ENCODE measurements at places on chromosomes 6 and 20.
A peak's percentile ranks its signal among the peaks of the same experiment; 100 is the strongest.

GRCh38 chr20:41147767-41148191, 10.4 kb downstream of the PLCG1 start:
- no peak for DNase-seq

- DNase-seq = no peak
Measured at GRCh38 chr20:19872001-19872400, 113.9 kb downstream of the RIN2 start.

- DNase-seq = no peak
Measured at GRCh38 chr6:8225113-8225512, 122.8 kb upstream of the EEF1E1 start.

DNA sequence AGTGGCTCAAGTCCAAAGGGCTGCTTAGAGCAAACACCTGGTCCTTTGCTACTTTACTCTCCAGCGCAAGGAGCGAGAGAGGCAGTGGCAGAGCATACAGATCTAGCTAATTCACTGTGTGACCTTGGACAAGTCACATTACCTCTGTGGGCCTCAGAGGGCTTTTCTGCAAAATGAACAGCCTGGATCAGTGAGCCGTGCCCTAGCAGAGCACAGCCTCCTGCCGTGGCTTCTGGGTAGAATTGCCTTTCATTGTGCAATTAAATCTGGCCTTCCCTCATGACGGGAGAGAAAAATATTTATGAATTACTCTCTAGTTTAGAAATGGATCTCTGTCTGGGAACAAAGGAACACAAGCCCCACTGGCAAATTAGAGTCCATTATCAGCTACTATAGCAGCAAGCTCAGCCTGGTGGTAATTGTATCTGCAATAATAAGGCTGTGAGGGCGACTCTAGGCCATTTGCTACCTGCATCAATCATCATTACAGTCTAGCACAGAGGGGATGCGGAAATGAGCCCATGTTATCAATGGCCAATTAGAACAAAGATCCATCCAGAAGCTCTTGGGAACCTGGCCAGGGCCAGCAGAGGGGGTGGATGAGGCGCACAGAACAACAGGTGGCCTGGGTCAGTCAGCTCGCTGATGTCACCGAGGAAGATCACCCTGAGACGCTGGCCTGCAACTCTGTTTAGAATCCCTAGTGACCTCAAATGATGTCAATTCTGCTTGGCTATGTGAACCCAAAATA, 114.2 kb upstream of the LY86 start:
- DNase-seq = no peak

DNA sequence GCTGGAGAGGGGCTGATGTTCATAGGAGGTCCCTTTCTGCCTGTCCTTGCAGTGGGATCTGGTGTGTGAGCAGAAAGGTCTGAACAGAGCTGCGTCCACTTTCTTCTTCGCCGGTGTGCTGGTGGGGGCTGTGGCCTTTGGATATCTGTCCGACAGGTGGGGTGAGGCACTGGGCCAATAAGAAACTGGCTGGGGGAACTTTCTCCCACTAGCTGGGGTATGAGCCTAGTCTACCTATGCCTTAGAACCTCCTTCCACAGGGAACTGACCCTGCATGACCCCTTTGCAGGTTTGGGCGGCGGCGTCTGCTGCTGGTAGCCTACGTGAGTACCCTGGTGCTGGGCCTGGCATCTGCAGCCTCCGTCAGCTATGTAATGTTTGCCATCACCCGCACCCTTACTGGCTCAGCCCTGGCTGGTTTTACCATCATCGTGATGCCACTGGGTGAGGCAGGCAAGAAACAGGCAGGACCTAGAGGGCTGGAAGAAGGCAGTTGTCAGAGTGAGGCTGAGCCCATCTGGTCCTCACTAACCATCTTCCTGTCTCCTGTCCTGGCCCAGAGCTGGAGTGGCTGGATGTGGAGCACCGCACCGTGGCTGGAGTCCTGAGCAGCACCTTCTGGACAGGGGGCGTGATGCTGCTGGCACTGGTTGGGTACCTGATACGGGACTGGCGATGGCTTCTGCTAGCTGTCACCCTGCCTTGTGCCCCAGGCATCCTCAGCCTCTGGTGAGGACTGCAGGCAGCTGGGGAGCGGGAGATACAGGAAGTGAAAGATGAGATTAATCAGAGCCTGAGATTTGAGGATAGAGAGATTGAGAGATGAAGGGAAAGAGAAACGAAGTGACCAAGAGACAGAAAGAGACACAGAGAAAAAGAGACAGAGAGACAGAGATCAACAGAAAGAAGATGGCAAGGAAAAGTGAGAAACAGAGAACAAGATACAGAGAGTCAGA, 1.6 kb downstream of the SLC22A7 start:
- DNase-seq = no peak

DNA sequence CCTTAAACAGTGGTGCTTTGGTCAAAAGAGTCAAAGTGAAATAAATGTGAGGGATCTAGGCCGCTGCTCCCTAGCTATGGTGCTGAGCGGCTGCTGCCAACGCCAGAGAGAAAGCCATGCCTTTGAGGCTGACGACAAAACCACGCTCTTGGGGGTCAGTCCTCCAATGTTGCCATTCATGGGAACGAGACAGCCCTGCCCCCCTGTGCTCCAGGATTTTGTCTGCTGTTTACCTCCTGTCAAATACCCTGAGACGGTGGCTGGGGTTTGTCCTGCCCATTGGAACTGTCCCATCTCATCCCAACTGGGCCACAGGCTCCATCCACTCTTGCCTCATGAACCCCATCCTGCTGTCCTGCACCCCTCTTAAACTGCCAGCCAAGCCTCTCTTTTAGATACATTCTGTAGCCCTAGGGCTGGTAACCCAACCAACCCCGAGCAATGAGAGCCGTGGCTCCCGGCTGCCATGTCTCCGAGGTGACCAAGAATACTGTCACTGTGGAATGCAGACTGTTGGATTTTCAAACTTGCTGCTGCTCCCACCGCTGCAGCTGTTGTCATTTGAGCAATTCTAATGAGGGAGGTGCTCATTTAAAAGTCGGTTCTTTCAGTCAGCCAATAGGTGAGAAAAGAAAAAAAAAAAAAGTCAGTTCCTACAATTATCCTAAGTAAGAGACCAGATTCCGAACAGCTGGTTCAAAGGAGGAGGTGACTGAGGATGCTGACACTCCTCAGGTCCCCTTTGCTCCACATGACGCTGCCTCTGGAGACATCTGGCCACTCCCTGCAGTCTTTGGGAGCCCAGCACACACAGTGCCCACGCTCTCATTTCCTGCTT, 73.1 kb upstream of the QKI start:
- DNase-seq = no peak

GRCh38 chr20:58847463-58847862, 3.2 kb downstream of the GNAS-AS1 start:
- DNase-seq = no peak

GRCh38 chr6:133399426-133399825, 158.3 kb downstream of the EYA4 start:
- no peak for DNase-seq

DNA sequence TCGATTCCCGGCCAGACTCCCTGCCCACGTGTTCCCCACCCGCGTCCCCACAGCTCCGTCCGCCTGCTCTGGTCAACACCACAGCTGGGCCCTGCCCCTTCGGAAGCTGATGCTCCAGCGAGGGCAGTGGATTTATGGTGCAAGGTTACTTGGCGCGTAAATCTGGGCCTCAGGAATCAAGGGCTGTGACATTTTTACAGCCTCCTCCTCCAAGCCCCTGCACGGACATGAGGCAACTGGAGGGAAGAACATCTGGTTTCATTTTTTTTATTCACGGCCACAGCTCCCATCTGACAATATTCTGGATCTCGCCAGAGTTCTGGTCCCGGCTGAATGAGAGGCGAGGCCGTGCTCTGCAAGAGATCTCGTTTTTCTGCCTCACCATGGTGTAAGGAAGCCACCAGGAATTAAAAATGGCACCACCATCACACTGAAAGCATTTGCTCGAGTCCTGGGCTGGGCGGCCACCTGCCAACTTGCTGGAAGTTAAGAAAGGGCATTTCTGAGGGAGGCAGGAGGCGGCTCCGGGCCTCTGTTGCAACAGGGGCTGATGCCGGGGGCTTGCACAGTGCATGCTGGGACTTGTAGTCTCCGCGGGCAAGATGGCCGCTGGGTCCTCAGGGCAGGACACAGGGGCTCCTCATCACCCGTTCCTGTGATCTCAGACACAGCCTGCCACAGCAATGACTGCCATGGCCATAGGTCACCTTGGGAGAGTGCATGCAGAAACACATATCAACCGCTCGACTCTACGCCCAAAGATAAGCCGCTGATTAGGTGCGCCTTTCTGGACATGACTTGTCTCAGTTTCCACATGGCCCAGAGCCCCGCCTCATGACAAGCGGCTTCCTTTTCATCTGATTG, 148.5 kb downstream of the LY86 start:
- peak; percentile 89 for DNase-seq

- DNase-seq = no peak
Measured at GRCh38 chr20:52889225-52889624, 82.9 kb upstream of the TSHZ2 start.

DNA sequence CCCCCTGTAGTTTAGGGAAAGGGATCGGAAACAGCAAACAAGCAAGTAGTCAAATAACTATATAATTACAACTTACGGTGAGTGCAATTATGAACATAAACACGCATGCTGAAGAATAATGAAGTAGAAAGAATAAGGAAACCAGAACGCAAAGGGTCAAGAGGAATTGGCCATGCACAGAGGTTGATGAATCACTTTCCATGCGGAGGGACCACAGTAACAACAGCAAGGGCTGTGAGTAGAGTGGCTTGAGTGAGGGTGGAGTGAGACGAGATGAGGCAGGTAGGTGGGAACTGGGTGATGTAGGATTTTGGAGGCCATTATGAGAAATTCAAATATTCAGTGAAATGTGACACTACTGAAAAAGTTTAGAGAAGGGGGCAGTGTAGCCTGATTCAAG, 112.2 kb upstream of the LAMP5 start:
- DNase-seq = no peak

- peak; percentile 21 for DNase-seq
Measured at GRCh38 chr6:88165844-88166492, at the start of gene CNR1. Gene CNR1 (minus strand): TSS chr6:88166347. CDS start chr6:88145274, 21,073 bp downstream.

DNA sequence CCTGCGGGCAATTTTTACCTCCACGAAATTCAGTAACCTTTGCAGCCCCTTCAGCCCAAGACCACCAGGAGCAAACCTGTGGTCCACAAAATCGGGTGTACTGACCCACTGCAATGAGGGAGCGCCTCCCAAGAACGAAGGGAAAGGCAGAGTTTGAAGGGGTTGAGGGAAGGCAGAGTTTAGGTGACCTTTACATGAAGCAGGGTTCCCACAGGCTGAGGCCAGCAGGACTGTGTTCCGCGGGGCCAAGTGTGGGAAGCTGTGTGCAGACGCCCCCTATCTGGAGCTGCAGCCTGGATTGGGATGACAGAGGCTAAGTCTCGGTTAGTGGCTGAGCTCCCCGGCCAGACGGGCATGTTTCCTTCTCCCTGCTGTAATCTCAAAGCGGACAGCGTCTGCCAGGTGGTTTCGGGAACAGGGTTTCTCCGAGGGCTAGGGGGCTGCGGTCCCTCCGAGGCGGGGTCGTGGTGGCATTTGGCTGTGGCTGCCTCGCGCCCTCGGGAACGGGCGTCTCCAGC, 826 bp upstream of the PYGB start:
- peak; percentile 55 for DNase-seq

Measured in uterus (tissue), 4 donors.